ENCODE measurements at places on chromosomes 11 and 22. TPM values are rescaled to one million over a fixed set of nuclear protein-coding genes. Genes with fewer than 3 reads are reported as not detected.
A peak's percentile ranks its signal among the peaks of the same experiment; 100 is the strongest.

- DNase-seq: no peak
- peaks cover 46% of the 10 kb centered on the region for H3K4me1 ChIP-seq
- no peak overlapping the region for H3K27ac ChIP-seq
- peaks cover 4% of the 10 kb centered on the region for H3K36me3 ChIP-seq
Observed at GRCh38 chr11:130088919-130089673, 19.4 kb downstream of the APLP2 start.

- H3K27me3 ChIP-seq: peaks cover 56% of the 10 kb centered on the region
- no peaks in the 10 kb centered on the region for H3K36me3 ChIP-seq
- peaks cover 8% of the 10 kb centered on the region for H3K4me1 ChIP-seq
- H3K27ac ChIP-seq: no peak overlapping the region
Observed at GRCh38 chr11:32438866-32439489, 3.6 kb upstream of the WT1 start.

DNA sequence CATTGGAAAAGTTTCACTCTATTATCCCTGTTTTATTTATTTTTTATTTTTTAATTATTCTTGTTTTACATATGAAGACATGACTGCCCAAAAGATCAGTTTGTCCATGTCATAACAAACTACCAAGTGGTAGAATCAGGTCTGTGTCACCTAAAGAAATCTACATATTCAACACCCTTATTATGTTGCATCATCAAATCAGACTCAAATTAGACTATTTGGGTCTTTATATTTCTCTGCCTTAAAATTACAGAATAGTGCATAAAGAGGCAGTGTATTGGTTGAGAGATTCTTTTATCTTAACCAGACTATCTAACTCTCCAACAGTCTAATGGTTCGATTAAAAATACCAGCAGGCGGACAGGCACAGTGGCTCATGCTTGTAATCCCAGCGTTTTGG lies 18.5 kb upstream of the ATP5MG start:
- H3K27me3 ChIP-seq: no peaks in the 10 kb centered on the region
- H3K36me3 ChIP-seq: peaks cover 87% of the 10 kb centered on the region
- DNase-seq: no peak

DNA sequence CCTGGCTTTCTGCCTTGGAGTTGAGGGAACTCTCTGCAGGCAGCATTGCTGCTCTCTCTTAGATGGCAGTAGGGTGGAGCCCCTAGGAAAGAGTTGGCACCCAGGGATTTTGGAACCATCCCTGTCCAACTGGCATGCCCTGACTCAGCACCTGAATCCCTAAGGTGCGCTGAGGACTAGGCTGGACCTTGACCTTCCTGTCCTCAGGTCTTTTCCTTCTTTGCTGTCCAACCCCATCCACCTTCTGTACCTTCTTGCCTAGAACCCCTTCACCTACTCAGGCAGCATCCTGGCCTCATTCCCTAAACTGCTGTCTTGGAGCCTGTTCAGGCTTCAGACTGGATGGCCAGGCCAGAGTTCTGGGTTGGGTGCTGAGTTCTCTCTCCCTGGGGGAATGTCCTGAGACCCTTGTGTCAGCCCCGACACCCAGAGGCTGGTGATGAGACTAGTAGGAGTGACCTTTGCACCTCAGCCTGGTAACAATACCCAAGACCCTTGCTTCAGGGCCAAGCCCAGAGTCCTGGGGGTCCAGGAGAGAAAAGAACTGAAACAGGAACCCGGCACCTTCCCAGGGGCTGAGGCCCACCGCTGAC lies 2.5 kb upstream of the POLD4 start:
- H3K36me3 ChIP-seq: peaks cover 16% of the 10 kb centered on the region
- no peak for DNase-seq
- H3K4me1 ChIP-seq: peaks cover 70% of the 10 kb centered on the region
- no peaks in the 10 kb centered on the region for H3K27me3 ChIP-seq
- H3K4me3 ChIP-seq: peak overlapping the region; percentile 24
- H3K27ac ChIP-seq: peak overlapping the region; percentile 77

DNA sequence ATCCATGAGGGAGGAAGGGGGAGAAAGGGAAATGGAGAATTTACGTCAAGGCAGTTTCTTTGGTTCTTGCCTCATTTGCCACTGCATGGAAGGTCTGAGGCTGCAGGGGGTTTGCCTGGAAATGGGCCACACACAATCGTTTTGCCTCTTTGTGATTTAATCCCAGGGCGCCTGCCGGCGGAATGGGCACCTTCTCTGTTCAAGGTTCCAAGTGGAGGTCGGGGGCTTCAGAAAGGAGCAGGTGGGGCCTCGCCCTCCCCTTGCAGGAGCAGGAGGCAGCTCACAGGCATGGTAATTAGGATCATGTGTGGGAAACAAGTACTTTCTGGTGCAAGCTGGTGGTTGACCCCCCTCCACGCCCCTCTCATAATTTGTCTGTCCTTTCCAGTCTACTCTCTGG lies 29.9 kb downstream of the MPPED1 start:
- no peak for DNase-seq
- H3K27me3 ChIP-seq: peaks cover 7% of the 10 kb centered on the region
- no peak overlapping the region for H3K27ac ChIP-seq
- H3K4me3 ChIP-seq: no peak overlapping the region

DNA sequence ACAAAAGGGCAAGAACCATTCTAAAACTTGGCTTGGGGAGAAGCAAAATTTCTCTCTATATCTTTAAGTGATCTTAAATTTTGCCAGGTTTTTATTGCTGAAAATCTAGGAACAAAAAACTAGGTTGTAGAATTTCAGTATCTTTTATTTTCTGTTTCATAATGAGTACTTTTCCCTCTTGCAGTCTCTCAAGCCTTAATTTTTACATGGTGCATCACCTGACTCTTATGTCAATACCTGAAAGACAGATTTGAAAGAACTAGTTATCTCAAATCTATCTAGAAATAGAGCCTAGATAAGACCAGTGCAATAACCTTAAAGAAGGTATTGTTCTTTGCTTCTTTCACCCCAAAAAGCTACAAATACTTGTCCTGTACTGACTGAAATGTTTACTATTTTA lies 122.1 kb downstream of the TRIM44 start:
- H3K4me3 ChIP-seq: no peak overlapping the region
- H3K36me3 ChIP-seq: peaks cover 19% of the 10 kb centered on the region
- DNase-seq: no peak
- peaks cover 49% of the 10 kb centered on the region for H3K4me1 ChIP-seq

DNA sequence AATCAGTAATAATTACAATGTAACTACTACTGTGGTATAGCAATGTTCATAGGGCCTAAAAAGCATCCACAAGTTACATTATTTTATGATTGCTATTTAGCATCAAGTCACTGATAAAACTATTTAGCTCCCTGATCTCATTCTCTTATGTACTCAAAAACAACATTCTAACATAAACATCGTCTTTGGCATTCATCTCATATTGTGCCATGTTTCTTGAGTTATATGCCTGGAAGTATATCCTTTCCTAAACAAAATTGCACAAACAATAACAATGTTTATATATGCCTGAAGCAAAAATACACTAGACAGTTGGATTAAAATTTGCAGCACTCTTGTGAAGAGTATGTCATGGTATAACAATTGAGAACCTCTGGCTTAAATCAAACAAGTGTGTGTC lies 34.1 kb downstream of the HORMAD2 start:
- peaks cover 4% of the 10 kb centered on the region for H3K27me3 ChIP-seq
- no peak for DNase-seq
- H3K4me3 ChIP-seq: no peak overlapping the region
- H3K27ac ChIP-seq: no peak overlapping the region
- no peaks in the 10 kb centered on the region for H3K4me1 ChIP-seq
- no peaks in the 10 kb centered on the region for H3K36me3 ChIP-seq

DNA sequence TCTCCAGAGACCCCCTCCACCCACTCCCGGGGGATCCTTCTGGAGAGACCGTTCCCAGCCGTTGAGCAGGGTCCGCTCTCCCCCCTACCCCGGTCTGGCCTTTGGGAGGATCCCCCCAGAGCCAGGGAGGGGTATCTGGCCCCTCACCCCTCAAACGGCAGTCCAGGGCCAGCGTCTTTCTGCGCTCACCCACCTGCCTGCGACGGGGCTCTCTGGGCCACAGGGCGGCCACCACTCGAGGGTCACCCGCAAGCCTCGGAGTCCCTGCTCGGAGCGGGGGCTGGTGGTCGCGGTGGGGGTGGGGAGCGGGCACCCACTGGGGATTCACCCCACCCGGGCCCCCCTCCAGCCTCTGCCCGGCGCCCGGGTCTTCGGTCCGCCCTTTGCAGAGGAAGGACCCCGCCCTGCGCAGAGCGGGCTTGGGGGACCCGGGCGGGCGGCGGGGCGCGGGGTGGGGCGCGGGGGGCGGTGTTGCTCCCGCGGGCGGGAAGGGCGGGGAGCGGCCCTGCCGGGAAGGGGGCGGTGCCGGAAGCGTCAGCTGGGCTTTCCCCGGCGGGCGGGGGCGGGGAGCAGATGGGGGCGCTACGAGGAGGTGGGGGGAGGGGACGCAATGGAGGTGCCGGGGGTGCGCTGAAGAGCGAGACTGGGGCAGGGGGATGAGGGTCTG lies 16.6 kb downstream of the CRELD2 start:
- DNase-seq: peak; percentile 82
- H3K4me1 ChIP-seq: peaks cover 54% of the 10 kb centered on the region
- no peaks in the 10 kb centered on the region for H3K27me3 ChIP-seq
- H3K27ac ChIP-seq: peak overlapping the region; percentile 82
- H3K36me3 ChIP-seq: no peaks in the 10 kb centered on the region

DNA sequence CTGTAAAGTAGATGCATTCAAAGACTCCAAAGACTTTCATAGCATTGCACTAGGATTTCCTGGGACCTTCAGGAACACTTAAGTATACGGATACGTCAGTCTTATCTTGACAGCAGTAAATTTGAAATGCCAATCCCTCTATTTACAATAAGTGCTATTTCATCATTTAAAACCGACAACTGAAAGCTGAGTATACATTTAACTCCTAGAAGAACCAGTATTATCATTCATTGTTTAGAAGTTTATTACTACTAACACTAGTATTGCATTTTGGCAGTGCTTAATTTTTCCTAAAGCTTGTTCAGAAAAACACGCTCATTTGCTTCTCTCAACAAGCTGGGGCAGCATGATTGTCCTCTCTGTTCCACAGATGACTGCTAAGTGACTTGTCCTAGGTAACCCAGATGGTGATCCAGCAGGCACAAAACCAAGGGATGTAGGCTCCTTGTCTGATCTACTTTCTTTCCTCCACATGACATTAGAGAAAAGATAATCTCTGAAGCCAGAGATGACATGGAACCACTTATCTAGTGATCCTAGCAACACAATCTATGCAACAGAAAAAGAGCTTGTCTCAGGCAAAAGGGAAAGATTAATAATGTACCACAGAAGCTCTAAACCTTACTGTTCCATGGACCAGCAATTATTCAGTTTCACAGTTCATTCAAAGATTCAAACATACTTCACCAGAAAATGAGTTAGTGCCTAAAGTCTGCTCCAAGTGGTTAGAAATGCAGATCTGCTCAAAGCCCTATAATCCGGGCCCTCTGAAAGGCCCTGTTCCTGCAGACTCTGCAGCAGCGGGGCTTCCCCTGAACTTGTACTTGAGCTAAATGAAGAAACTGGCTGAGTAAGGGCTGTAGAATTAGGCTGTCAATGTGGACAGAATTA lies 5.2 kb downstream of the MAML2 start:
- peaks cover 21% of the 10 kb centered on the region for H3K36me3 ChIP-seq
- DNase-seq: no peak
- peak overlapping the region; percentile 95 for H3K27ac ChIP-seq
- peak overlapping the region; percentile 83 for H3K4me3 ChIP-seq
- H3K27me3 ChIP-seq: no peaks in the 10 kb centered on the region

DNA sequence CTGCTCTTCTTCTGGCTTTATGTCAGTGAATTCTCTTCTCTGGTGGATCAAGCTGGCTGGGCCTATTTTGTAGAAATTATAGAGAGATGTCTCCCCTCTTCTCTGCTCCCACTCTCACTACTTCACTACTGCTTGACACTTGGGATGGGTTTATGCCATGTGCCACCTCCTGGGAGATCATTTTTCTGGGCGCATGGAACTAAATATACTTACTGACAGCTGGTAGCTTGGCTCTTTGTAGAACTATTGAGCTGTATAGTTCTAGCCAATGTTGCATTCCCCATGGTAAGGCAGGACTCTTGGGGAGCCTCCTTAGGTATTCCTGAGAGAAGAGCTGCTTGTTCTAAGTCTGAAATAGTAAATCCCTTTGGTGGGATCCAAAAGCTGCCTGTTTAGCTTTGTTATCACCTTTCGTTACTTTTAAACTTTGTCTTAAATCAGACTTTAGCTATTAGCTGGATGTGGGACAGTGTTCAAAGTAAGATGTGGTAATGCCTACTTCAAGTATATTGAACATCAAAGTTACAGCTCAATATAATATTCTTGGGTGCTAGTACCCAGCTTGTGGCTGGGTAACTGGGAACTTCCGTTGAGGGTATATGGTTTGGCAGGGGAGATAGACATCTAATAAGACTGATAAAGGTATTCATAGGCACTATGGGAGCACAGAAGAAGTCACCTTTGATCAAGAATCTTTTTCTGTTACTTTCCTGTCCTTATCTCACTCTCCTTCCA lies 87.5 kb upstream of the RRM1 start:
- H3K4me1 ChIP-seq: peaks cover 10% of the 10 kb centered on the region
- H3K4me3 ChIP-seq: no peak overlapping the region
- no peaks in the 10 kb centered on the region for H3K27me3 ChIP-seq
- peak overlapping the region; percentile 42 for H3K27ac ChIP-seq
- peaks cover 7% of the 10 kb centered on the region for H3K36me3 ChIP-seq

DNA sequence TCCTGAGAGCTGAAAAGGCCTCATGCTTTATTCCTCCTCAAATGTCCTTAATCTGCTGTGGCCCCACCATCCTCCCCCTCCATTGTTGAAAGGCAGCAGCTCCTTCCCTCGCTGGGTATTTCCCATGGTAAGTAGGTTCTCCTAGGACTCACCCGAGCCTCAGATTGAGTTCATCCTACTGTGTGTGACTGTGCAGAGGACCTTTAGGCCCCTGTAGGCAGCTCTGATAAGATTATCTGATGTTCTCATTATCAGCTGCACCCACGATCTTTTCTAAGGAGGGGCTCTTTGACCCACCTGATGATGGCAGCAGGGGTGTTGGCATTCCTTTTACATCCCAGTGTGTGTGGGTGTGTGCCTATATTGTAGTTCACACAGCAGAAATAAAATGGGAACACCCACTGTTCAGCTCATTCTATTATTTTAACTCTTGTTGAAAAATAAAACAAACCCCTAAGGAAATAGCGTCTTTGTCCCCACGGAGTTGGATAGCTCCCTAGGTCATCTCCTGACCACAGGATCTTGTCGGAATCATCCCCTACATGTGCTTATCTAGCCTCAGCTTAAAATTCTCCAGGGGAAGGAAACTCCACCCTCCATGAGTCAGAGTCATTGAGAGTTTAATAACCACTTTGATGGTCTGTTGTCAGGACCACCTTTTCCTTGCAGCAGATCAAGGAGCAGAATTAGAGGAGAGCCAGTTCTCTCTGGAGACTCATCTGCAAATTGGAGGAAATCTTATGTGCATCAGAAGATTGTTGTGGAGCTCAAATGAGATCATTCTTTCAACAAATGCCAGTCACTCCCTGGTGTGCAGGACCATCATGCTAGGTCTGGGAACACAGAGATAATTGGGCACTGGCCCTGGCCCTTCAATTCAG lies 19.3 kb downstream of the ENDOD1 start:
- H3K4me1 ChIP-seq: peaks cover 52% of the 10 kb centered on the region
- no peaks in the 10 kb centered on the region for H3K27me3 ChIP-seq
- DNase-seq: no peak
- peak overlapping the region; percentile 93 for H3K27ac ChIP-seq
- peak overlapping the region; percentile 79 for H3K4me3 ChIP-seq
- H3K36me3 ChIP-seq: peaks cover 25% of the 10 kb centered on the region

GRCh38 chr11:107587306-107587979 lies 3.5 kb upstream of the ELMOD1 start:
- H3K27me3 ChIP-seq: peaks cover 63% of the 10 kb centered on the region
- H3K36me3 ChIP-seq: no peaks in the 10 kb centered on the region

OR5J2 gene
- not detected for total RNA-seq

RIMBP3C gene
- total RNA-seq: not detected

PANX2 gene
- 0.27 TPM for total RNA-seq

PTGDR2 gene
- 0.07 TPM for total RNA-seq

CABP7 gene
- total RNA-seq: not detected

BTG4 gene
- total RNA-seq: not detected
